ENCODE measurements at places on chromosomes 12 and 14. TPM values are rescaled to one million over a fixed set of nuclear protein-coding genes. Genes with fewer than 3 reads are reported as not detected.

The RBP5 gene
- not detected for total RNA-seq

The PLCZ1 gene
- not detected for total RNA-seq

The PTPRO gene
- 2.1 TPM for total RNA-seq

The AVPR1A gene
- total RNA-seq = 14.1 TPM

The ZNF384 gene
- total RNA-seq = 8.4 TPM

The CACNA2D4 gene
- total RNA-seq = 0.52 TPM

The LGALS3 gene
- 32.4 TPM for total RNA-seq

The UNC79 gene
- under 0.01 TPM for total RNA-seq

The ATL1 gene
- total RNA-seq = 5.2 TPM

The SERPINA1 gene
- total RNA-seq = 3.7 TPM

The PRH2 gene
- total RNA-seq = not detected

The LRP1-AS gene
- 1.0 TPM for total RNA-seq

The TMEM132C gene
- total RNA-seq = 3.7 TPM

The HCFC2 gene
- total RNA-seq = 32.9 TPM

The KRT71 gene
- total RNA-seq = not detected

The GLT8D2 gene
- total RNA-seq = 36.5 TPM

The KRT8 gene
- 1.6 TPM for total RNA-seq

The DPPA3 gene
- not detected for total RNA-seq

The ACOT4 gene
- total RNA-seq = 0.52 TPM

The BCL11B gene
- 1.0 TPM for total RNA-seq

The C12orf60 gene
- total RNA-seq = 2.1 TPM

The TSHR gene
- under 0.01 TPM for total RNA-seq

The CCDC175 gene
- total RNA-seq = not detected

The DLK1 gene
- 283 TPM for total RNA-seq

The NGB gene
- not detected for total RNA-seq

The NAV3 gene
- total RNA-seq = 32.9 TPM

The TBX5 gene
- 2.1 TPM for total RNA-seq

The ALDH1L2 gene
- 6.3 TPM for total RNA-seq

The PTPRQ gene
- 3.7 TPM for total RNA-seq

The SDS gene
- not detected for total RNA-seq

The CLEC12A gene
- total RNA-seq = 0.52 TPM

The SIX4 gene
- 11.0 TPM for total RNA-seq

The BICDL1 gene
- 1.0 TPM for total RNA-seq

The NCOR2 gene
- total RNA-seq = 32.9 TPM

The SPX gene
- 7.8 TPM for total RNA-seq

The CCDC177 gene
- total RNA-seq = not detected

The AGAP2 gene
- 2.1 TPM for total RNA-seq

The RIN3 gene
- total RNA-seq = 4.7 TPM

The TMEM132D gene
- total RNA-seq = 1.6 TPM

The GNB3 gene
- 3.7 TPM for total RNA-seq

The DEGS2 gene
- total RNA-seq = 0.52 TPM

The PMCH gene
- total RNA-seq = not detected

The GRIP1 gene
- total RNA-seq = 3.1 TPM

The TUNAR gene
- total RNA-seq = not detected

The SUOX gene
- 7.8 TPM for total RNA-seq

The HNF1A gene
- total RNA-seq = not detected

The ABCD4 gene
- 28.7 TPM for total RNA-seq

The HOXC6 gene
- 2.6 TPM for total RNA-seq

The KRT83 gene
- not detected for total RNA-seq

The CD4 gene
- 6.8 TPM for total RNA-seq

The GARIN6 gene
- total RNA-seq = not detected

The LRRC10 gene
- total RNA-seq = 0.52 TPM

The KRT75 gene
- total RNA-seq = not detected

The ACSM4 gene
- total RNA-seq = not detected

The EPYC gene
- 0.52 TPM for total RNA-seq

The CEBPE gene
- total RNA-seq = under 0.01 TPM

Measured in skeletal muscle tissue (tissue), 5 donors.